Stimulated activated CD8-positive, alpha-beta memory T cell treated with anti-CD3 and anti-CD28 coated beads, Interleukin-15, amount 100 ng/mL, for 4 hours (primary cell): ENCODE measurements at places on chromosomes 7 and 10.

DNA sequence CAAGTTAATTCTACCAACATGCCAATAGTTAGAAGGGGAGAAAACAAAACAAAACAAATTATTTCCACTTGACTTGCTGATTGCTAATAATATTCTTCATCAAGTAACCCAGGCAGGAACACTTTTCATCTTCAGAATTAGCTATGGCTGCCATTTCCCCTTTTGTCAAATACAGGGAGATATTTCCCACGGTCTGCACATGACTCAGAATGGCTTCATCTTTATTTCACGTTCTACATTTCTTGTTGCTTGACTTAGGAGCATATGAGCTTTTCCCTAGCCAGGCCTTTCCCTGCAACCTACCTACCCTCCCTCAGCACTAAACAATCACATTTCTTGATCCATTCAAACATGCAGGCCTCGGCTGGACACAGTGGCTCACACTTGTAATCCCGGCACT, 6.5 kb downstream of the CPVL start:
- DNase-seq, result no peak

DNA sequence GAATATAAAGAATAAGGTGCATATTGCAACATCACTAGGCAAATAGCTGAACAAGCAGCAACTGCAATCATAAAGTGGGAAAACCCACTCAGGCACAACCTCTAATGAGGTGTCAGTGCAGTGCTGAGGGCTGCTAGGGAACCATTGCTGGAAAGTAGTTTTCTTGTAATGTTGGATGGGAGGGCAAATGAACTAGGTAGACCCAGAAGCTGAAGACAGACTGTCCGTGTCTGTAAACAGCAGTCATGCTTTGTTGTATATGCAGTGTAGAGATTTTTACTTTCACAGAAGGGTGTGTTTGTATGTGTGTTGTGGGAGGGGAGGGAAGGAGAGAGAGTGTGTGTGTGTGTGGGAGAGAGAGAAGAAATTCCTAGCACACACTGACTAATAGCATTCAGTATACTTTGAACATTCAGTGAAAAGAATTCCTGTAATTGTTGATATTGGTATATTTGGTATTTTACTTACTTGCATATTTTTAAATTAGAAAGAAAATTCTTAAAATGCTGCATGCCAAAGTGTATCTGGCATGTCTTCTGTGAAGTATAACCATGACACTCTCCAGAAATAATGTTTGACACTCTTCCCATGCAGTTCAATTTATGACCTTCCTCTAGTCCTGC, 28.8 kb downstream of the ITGB8 start:
- DNase-seq, result no peak

DNA sequence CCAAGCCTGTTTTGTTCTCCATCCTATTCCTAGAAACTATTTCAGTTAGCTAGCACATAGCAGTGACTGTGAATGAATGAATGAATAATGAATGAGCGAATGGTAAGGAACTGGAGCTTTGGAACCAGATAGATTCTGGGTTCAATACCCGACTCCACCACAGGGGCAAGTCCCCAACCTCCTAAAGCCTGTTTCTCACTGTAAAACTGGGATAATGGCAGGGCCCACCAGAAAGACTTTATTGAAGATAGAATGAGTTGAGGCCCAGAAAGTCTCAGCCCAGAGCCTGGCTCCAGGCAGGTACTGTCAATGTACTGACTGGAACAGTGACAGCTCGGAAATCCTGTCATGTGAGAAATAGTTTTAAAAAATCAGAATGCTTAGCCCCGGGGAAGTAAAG, 1.1 kb upstream of the CDH23 start:
- DNase-seq, result no peak

- no peak for DNase-seq
Observed at GRCh38 chr10:34938399-34938670, 123.2 kb upstream of the PARD3 start.

DNA sequence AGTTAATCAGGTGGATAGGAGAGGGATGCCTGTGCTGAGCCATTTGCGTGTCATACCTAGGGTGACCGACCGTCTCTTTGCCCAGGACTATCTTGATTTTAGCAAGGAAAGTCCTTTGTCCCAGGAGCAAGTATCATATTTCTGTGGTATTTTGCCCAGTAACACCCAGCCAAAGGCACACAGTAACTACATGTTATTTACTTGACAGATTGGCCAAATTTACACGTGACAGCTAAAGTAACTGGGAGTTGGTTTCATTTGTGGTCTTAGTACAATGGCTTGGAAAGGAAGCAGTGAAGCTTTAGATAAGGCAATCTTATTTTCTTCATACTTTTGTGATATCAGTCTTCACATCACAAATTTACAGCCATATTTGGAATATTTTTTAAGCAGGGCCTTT, 142.1 kb downstream of the JCAD start:
- no peak for DNase-seq

- no peak for DNase-seq
Observed at GRCh38 chr7:92835851-92836488, 403 bp downstream of the CDK6 start.

GRCh38 chr7:155843426-155844018, 31.3 kb upstream of the SHH start:
- DNase-seq, result no peak

DNA sequence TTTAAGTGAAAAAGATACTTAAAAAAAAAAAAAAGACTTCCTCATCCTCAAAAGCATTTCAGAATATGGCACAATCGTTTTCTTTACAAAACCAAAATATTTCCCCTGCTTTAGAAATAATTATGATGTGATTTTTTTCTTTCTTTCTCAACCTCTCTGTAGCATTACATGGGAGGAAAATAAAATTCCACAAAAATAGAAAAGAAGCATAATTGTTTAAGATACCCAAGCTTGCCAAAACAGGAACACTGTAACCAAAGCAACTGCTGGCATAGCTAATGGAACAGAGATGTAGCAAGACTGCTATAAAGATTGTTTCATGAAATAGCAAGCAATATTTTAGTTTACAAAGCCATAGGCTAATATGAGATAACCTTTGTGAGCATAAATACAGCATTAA, 75.6 kb upstream of the GPR22 start:
- DNase-seq, result no peak

- no peak for DNase-seq
Observed at GRCh38 chr10:98316170-98316569, 48.2 kb upstream of the LOXL4 start.

GRCh38 chr7:144398911-144399310, 4.6 kb downstream of the NOBOX start:
- DNase-seq, result no peak

GRCh38 chr10:122142641-122143237, 128.4 kb upstream of the BTBD16 start:
- DNase-seq, result no peak

- DNase-seq, result no peak
Observed at GRCh38 chr7:2104716-2105115, 128.0 kb downstream of the MAD1L1 start.

GRCh38 chr7:83414947-83415346, 234.0 kb downstream of the SEMA3E start:
- DNase-seq, result no peak

GRCh38 chr7:95608359-95609173, 12.2 kb upstream of the PDK4 start:
- DNase-seq, result no peak

- no peak for DNase-seq
Observed at GRCh38 chr10:101217450-101218281, 11.6 kb downstream of the LBX1 start.

GRCh38 chr7:21011153-21011552, 224.5 kb upstream of the SP8 start:
- no peak for DNase-seq

- no peak for DNase-seq
Observed at GRCh38 chr7:155289107-155289506, 8.6 kb upstream of the INSIG1 start.

GRCh38 chr10:4082861-4083260, 297.9 kb upstream of the KLF6 start:
- DNase-seq, result no peak

DNA sequence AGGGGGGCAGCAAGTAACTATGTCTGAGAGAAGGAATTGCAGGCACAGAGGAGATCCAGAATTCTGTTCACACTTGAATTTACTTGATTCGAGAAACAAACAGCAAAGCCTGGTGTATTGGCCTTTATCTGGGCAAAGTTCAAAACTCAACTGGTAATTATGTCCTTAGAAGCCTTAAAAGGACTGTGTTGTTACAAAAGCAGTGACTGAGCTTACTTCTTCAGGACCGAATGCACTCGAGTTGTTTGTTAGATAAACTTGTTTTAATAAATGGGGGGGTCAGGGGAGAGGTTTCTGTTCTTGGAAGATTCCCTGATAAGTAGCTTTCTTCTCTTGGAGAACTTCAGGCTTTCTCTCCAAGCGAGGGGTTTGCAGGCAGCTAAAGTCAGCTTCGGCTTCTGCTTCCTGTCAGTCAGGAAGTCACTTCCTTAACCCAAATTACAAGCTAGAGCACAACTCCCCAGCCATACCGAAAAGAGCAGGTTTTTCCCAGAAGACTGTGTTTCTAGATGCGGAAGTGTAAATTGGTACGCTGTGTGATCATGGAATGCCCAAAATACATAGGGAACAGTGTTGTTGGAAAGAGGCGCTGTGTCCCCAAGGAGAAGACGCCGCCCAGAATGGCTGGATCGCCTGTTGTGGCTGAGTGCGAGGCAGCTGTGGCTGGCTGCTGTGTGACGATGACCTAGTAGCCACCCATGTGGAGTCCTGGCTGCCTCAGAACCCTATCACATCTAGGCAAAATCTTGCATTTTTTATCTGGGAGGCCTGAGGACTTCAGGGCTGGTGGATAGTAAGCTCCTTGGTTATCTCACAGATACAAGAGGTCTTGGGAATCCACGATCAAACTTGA, 110.4 kb downstream of the TCF7L2 start:
- DNase-seq, result no peak

DNA sequence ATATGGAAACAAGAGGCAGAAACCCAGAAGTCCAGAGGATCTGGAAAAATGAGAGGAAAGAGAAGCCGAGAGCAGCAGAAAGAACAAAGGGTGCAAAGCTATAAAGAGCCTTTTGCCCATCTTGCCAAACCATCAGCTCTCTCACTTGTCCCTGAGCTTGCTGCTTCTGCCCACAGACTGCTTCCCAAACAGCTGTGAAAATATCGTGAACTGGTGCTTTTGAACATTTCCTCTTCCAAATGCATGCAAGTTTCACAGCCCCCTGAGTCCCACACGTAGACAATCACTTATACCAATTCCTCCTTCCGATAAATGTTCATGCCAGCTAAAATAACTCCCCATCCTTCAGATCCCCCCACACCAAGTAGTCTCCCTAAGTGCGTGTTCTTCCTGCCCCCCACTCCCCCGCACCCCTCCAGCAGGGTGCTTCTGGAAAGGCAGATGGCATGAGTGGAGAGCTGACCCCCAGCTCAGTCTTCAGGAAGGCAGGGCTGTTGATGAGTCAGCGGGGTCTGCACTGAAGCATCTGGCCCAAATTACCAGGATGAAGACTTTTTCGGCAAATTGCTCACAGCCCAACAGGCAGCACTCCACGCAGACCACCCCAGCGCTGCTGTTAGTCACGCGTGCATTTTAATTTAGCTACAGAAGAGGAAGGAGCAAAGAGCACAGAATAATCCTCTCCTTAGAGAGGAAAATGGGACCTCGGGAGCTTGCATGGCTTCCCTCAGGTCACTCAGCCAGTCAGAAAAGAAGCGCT, 76.1 kb upstream of the KCNMA1 start:
- DNase-seq, result no peak
